ENCODE measurements at places on chromosomes 12 and 14.

DNA sequence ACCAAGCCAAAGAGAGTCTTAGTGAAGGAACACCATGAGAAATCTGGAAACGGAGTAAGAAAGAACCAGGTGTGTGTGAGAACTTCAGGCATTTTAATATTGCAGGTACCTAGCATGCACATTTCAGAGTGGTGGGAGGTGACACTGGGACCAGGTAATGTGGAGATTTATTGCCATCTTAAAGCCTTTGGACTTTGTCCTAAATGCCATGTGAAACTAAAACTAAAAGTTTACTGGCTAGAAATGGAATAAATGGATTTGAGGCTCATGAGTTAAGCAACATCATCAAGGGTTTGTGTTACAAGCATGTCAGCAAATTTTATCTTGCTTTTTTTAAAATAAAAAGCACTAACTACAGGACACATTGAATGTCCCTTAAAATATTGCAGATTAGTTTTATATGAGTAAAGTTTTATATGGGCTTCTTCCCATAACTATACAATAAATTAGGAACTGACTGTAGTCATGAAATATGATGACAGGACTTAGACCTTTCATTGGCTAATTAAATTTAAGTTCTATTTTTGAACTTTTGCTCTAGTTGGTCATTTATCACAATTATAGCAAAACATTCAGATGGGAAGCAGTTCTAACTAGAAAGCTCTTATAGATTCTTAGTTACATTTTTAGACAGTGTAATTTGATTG, 721.1 kb upstream of the NOVA1 start:
- no peak for DNase-seq

DNA sequence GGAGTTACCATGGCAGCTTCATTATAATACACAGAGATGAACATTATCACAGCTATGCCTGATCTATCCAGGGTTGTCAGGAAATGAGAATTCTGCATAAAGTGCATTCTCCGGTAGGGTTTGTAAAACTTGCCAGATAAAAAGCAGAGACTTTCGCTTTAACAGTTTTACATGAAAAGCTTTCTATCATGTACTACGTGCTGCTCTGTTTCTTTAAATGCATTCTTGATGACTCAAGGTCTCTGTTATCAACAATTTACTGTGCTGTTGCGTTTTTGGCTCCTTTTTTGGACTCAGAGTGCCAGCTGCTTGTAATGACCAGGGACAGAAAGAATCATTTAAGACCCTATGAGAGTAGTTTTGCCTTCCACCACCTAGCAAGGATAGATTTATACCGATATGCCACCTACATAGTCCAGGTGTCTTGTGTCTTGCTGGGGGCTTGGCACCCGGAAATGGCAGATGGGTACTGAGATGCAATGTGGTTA, 371.2 kb downstream of the BTG1 start:
- no peak for DNase-seq

GRCh38 chr12:53506881-53507602, at the start of gene NPFF:
TSS of gene NPFF (minus strand) at chr12:53507484. CDS start at chr12:53507474, 10 bp downstream.
- DNase-seq = no peak

- no peak for DNase-seq
These were observed 84.1 kb downstream of the FBXL14 start for GRCh38 chr12:1510056-1510812.

- no peak for DNase-seq
These were observed 307.4 kb upstream of the NOVA1 start for GRCh38 chr14:26905229-26905628.

GRCh38 chr12:74780182-74780849, 242.7 kb downstream of the ATXN7L3B start:
- no peak for DNase-seq

All from NB4 (cell line).